ENCODE measurements at places on chromosomes 1 and 21.

- DNase-seq: no peak
Measured at GRCh38 chr1:180028864-180029263, 74.3 kb downstream of the CEP350 start.

- no peak for DNase-seq
Measured at GRCh38 chr21:14585122-14585521, 39.0 kb upstream of the SAMSN1 start.

GRCh38 chr1:213296558-213296957 lies 245.5 kb downstream of the RPS6KC1 start:
- DNase-seq: no peak

GRCh38 chr1:118334506-118334905 lies 149.5 kb upstream of the SPAG17 start:
- no peak for DNase-seq

DNA sequence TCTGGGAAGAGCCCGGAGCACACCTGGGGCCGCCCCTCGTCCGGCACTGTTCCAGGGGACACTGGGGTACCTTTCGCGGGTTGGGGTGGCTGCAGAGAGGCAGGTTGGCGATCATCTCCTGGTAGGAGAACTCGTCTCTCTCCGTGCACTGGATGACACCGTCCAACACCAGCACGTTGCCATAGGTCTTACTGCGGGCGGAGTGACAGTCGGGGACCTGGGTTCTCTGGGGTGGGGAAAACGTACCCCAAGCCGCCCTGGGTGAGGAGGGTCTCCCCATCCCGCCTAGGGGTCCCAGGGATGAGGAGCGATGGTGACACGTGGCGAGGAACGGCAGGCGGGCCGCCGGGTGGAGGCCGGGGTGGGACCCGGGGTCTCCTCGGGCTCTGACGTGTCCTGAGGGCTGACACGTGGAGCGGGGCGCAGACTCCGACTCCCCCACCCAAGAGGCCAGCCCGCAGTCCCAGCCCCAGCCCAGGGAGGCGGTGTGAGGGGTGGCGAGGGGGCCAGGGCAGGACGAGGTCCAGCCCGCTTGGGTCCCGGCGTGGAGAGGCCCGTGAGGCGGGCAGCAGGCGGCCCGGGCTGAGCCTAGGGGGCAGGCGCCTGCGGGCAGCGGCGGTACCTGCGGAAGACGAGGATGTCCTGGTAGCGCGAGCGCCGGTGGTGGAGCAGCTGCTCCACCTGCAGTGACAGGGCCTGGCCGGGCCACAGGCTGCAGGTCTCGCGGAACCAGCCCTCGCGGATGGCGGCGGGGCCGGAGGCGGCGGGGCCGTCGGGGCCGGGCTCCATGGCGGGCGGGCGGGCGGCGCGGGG lies 457 bp downstream of the SRM start:
- no peak for DNase-seq

- peak; percentile 49 for DNase-seq
Measured at GRCh38 chr1:110130113-110130591, 17.9 kb downstream of the UBL4B start.

GRCh38 chr1:168053681-168054080 lies 83.0 kb downstream of the GPR161 start:
- DNase-seq: no peak

DNA sequence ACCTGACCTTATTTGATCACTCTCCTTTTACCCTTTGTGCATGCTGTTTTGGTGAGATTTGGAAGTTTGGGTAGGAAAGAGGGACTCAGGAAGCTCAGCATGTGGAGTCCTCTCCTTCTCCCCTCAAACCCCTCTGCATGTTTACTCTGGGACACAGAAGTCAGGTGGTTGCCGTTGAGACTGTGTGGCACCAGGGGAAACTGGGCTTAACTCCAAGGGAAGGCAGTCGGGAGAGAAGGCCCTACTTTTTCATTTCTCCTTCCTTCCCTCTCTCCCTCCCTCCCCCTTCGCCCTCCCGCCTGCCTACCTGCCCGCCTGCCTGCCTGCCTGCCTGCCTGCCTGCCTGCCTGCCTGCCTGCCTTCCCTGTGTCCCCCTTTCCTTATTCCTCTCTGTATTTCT lies 34.8 kb upstream of the TTC22 start:
- DNase-seq: no peak

DNA sequence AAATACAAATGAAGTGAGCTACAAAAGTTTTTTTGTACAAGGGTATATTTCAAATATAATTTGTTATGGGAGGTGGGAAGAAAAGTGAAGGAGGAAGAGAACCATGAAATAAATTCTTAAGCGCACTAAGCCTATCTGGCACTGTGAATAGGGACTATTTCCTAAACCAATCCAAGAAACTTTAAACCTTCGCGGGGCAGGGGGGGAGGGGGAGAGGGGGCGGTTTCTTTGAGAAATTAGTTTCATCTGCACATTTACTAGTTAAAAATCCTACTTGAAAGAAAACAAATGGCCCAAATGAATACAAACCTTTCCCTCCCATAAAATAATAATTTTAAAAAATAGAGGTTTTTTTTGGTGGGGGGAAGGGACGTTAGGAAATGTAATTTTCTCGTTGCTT lies 364 bp downstream of the GOLPH3L start:
- DNase-seq: no peak

- no peak for DNase-seq
Measured at GRCh38 chr1:37255136-37255795, 219.1 kb upstream of the ZC3H12A start.

Data from spleen (tissue), 13 donors.